ENCODE measurements at places on chromosomes 5 and 9.

DNA sequence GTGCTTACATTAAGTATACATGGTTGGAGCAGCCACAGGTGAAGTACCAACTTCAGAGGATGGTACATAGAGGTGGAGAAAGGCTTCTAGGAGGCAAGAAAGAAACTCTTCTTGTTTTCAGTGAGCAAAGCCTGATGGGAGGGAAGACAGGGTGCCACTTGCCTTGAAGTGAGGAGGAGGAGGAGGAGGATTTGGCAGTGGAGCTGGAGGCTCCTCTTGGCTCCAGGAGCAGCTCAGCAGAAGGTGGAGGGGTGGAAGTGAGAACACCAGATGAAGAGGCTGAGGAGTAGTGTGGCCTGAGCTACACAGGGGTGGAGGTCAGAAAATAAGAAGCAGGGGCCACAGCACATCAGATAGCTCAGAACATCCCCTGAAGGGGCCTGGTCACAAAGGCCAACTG, 91.1 kb upstream of the SHISAL2B start:
- no peak overlapping the region for H3K4me3 ChIP-seq
- no peaks in the 10 kb centered on the region for H3K27me3 ChIP-seq
- H3K27ac ChIP-seq: no peak overlapping the region

GRCh38 chr9:104025945-104026344, 68.2 kb upstream of the SMC2 start:
- no peaks in the 10 kb centered on the region for H3K4me1 ChIP-seq
- no peaks in the 10 kb centered on the region for H3K27me3 ChIP-seq
- no peak overlapping the region for H3K4me3 ChIP-seq
- DNase-seq: no peak
- no peaks in the 10 kb centered on the region for H3K36me3 ChIP-seq

- H3K27ac ChIP-seq: peak overlapping the region; percentile 88
- H3K4me3 ChIP-seq: no peak overlapping the region
- H3K27me3 ChIP-seq: no peaks in the 10 kb centered on the region
- DNase-seq: no peak
- H3K36me3 ChIP-seq: no peaks in the 10 kb centered on the region
Measured at GRCh38 chr5:149371296-149371962, 7.7 kb downstream of the IL17B start.

DNA sequence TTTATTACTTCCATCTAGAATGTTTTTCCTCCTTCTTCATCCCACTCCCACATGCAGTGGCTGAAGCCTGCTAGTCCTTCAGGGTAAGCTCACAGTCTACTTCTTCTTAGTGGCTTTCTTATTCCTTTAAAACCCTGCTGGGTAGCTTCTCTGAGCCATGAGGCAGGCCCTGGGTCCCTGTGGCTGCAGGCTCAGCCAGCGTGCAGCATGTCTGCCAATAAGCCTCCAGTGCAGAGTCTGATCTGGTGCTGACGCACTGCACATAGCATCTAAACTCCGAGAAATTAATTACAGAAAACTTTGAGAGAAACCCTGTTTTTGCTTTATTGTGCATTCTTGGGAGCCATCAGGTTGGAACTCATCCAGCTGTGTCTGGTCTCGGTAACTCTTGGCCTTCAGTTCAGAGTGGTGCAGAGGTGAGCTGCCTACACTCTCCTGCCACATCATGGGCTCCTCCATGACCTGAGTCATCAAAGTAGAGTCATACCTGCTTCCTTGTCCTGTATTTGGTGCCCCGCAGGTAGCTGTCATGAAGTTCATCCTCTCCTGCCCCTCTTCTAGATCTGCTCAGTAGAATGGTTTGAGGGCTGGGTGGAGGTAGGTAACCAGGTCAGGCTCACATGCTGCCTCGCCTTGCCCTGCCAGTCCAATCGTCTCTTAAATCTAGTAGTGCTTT, 339.4 kb downstream of the KDM4C start:
- no peaks in the 10 kb centered on the region for H3K36me3 ChIP-seq
- DNase-seq: no peak
- no peaks in the 10 kb centered on the region for H3K27me3 ChIP-seq
- no peak overlapping the region for H3K27ac ChIP-seq

DNA sequence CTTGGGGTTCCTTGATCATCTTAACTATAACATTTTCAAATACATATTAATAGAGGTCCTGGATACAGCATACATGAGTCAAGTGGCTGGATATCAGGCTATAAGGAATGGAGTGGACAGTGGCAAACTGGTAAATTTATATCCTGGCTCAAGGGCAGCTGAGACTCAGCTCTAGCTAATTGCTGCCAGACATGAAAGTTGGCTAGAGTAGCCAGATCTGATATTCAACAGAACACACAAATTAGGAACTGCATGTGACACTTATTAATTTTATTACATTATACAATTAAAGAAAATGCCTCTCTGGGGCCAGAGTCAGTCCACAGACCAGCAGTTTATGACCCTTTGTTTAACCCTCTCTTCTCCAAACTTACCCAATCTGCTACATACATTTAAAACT, 206.5 kb downstream of the KCTD16 start:
- no peaks in the 10 kb centered on the region for H3K27me3 ChIP-seq
- no peak overlapping the region for H3K4me3 ChIP-seq
- no peak overlapping the region for H3K27ac ChIP-seq
- H3K36me3 ChIP-seq: no peaks in the 10 kb centered on the region

DNA sequence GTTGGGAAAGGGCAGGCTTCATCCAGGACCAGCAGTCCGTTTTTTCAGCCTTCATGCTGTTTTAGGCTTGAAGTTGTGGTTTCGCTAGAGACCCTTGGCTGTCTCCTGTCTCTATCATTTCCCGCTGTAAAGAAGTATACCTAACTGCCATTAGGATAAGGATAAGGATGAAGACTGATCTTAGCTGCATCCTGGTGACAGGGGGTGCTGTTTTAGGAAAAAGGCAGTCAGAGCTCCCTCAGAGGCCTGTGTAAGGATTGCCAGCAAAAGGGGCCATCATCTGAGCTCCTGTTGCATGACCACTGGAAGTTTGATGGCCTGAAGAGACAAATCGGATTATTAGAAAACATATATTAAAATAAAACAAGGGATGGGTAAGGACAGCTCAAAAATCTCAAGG, 64.8 kb upstream of the FGF10 start:
- H3K27me3 ChIP-seq: no peaks in the 10 kb centered on the region
- H3K4me3 ChIP-seq: no peak overlapping the region
- H3K27ac ChIP-seq: no peak overlapping the region
- H3K4me1 ChIP-seq: no peaks in the 10 kb centered on the region
- no peaks in the 10 kb centered on the region for H3K36me3 ChIP-seq

DNA sequence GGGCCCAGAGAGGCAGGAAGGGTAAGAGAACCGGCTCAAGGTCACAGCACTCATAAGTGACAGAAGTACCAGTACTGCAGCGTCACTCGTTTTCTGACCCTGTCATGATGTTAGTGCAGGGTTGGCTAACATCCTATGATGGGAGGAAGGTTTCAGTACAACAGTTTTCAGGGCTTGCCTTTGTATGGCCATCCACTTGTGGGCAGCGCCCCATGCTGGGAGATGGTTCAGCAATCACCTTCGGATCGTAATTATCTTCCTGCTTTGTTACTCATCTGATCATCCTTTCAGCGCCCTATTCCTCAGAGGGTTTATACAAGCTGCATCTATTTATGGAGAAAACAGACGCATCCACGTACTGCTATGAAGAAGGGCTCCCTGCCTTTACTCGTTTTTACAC, 2.4 kb downstream of the MAP1B start:
- no peak for DNase-seq
- no peaks in the 10 kb centered on the region for H3K36me3 ChIP-seq
- H3K27ac ChIP-seq: peak overlapping the region; percentile 94
- H3K4me1 ChIP-seq: peaks cover 22% of the 10 kb centered on the region
- H3K4me3 ChIP-seq: peak overlapping the region; percentile 72

- H3K4me1 ChIP-seq: no peaks in the 10 kb centered on the region
- H3K4me3 ChIP-seq: no peak overlapping the region
- DNase-seq: no peak
- no peaks in the 10 kb centered on the region for H3K27me3 ChIP-seq
- no peak overlapping the region for H3K27ac ChIP-seq
- H3K36me3 ChIP-seq: no peaks in the 10 kb centered on the region
Measured at GRCh38 chr5:35440409-35440808, 177.3 kb upstream of the SPEF2 start.

DNA sequence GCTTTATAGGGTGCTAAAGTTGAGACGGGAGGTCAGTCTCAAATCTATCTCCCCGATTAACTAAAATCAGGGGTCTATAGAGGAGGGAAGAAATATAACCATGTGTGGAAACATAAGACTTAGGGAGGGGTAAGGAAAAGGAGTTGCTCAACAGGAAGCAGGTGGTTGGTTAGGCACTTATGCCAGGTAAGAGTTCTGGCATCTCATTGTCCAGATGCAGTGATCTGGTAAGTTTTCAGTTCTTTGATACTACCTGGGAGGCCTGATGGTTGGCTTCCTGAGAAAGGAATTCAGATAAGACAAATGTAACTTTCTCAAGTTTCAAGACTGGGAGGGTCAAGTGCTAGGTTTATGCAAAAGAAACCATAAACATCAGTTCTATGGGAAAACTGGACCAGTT, 47.7 kb downstream of the CERT1 start:
- H3K27me3 ChIP-seq: no peaks in the 10 kb centered on the region
- H3K4me1 ChIP-seq: no peaks in the 10 kb centered on the region
- no peak overlapping the region for H3K4me3 ChIP-seq
- H3K27ac ChIP-seq: no peak overlapping the region
- no peaks in the 10 kb centered on the region for H3K36me3 ChIP-seq

DNA sequence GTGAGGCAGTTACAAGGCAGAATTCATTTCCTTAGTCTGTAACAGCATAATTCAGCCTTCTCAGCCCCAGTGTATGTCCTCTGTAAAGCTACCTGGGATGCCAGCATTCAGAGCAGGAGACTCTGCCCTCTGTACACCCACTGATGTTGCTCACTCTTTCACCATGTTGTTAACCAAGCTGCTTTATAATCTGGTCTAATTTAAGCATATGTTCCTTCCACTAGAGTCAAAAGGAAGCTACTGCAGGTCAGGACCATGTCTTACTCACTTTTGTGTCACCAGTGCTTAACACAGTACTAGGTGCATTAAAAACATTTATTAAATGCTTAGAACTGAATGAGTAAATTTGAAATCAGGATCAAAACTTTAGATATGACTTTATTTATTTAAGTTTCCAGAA, 185.6 kb downstream of the FBXL17 start:
- no peak overlapping the region for H3K27ac ChIP-seq
- H3K27me3 ChIP-seq: no peaks in the 10 kb centered on the region
- H3K4me1 ChIP-seq: peaks cover 3% of the 10 kb centered on the region
- H3K36me3 ChIP-seq: no peaks in the 10 kb centered on the region

DNA sequence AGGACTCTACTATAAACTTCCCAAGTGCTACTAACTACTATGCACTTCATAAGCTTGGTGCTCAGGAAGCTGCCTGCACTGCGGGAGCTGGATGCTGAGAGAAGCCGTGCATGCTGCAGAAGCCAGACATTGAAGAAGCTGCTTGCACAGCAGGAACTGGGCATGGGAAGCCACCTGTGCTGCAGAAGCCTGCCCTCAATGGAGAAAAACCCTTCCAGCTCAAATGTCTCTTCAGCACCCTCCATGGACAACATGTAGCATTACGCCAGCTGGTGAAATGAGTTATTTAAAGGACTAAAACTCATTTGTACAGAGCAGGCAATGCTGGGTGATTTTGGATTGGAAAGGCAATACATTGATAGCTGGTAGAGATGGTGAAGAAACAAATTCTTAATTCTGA, 247.2 kb downstream of the KIF4B start:
- H3K27ac ChIP-seq: no peak overlapping the region
- H3K4me3 ChIP-seq: no peak overlapping the region
- H3K4me1 ChIP-seq: no peaks in the 10 kb centered on the region
- no peaks in the 10 kb centered on the region for H3K27me3 ChIP-seq
- H3K36me3 ChIP-seq: no peaks in the 10 kb centered on the region

DNA sequence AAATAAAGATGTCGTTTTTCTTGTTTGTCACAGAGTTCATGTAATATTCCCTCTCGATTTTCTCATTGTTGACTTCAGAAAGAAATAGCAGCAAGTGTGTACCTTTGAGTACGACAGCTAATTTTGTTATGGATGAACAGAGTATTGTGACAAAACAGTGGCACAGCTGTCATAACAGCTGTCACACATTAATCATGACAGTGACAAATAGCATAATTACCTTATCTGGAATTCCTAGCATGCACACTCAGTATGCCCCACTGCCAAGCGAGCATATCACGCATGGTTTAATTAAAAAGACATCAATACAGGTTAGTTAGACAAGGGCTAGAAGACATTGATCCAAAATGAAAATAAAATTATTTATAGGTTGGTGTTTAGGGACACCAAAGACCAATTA, 375.1 kb downstream of the SPATA31D1 start:
- H3K27ac ChIP-seq: no peak overlapping the region
- H3K27me3 ChIP-seq: no peaks in the 10 kb centered on the region
- no peak overlapping the region for H3K4me3 ChIP-seq
- H3K4me1 ChIP-seq: no peaks in the 10 kb centered on the region
- H3K36me3 ChIP-seq: no peaks in the 10 kb centered on the region

DNA sequence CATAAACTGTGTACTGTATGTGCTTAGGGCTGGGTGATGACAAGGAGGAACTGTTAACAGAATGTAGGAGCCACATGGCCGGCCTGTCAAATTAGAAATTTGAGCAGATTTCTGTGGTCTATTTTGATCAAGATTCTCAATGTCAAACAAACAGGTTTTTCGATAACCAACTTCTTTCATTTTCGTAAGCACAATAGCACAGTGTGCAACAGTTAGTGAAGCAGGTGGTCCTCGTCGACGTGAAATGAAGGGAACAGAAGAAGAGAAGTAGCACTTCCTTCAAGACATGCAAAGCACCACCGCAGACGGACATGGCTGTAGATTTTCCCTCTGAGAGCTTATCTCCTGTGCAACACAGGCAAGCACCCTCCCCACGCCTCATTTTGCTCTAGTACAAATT, 252.1 kb downstream of the CRB2 start:
- no peaks in the 10 kb centered on the region for H3K36me3 ChIP-seq
- no peak for DNase-seq
- no peaks in the 10 kb centered on the region for H3K4me1 ChIP-seq
- H3K4me3 ChIP-seq: no peak overlapping the region

GRCh38 chr9:135671591-135672041, 8.5 kb downstream of the LCN9 start:
- DNase-seq: no peak
- H3K4me1 ChIP-seq: no peaks in the 10 kb centered on the region
- no peaks in the 10 kb centered on the region for H3K36me3 ChIP-seq
- no peak overlapping the region for H3K4me3 ChIP-seq
- H3K27me3 ChIP-seq: no peaks in the 10 kb centered on the region
- no peak overlapping the region for H3K27ac ChIP-seq

DNA sequence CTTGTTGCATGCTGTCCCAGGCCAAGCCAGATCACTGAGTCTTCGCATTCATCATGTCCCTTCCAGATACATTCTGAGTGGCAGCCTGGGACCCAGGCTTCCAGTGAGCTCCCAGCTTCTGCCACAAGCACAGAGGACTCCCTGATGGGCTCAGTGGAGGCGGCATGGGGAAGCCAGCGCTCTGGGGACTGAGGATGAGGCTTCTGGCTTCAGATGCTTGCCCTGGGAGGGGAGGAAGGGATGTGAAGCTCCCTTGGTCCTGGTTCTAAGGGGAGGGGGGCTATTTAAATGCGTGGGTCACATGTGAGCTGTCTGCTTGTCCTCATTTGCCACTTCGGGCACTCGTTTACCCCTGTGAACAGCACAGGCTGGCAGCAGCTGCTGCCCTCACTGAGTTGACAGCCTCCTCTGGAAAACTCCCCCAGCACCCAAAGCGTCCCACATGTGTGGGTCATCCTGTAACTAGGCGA, 174.0 kb downstream of the NR3C1 start:
- no peak overlapping the region for H3K27ac ChIP-seq
- no peak overlapping the region for H3K4me3 ChIP-seq
- no peaks in the 10 kb centered on the region for H3K4me1 ChIP-seq
- no peaks in the 10 kb centered on the region for H3K27me3 ChIP-seq
